ENCODE measurements at places on chromosomes 7 and 10. TPM values are rescaled to one million over a fixed set of nuclear protein-coding genes. Genes with fewer than 3 reads are reported as not detected.

SLC13A1 gene
- total RNA-seq = not detected

RET gene
- not detected for total RNA-seq

NRAP gene
- not detected for total RNA-seq

IRF5 gene
- 7.8 TPM for total RNA-seq

ZNF503 gene
- total RNA-seq = 0.07 TPM

ARHGEF35 gene
- 4.0 TPM for total RNA-seq

TMEM209 gene
- total RNA-seq = 52.1 TPM

TSPAN13 gene
- 0.66 TPM for total RNA-seq

OPN1SW gene
- total RNA-seq = not detected

HTR5A gene
- total RNA-seq = not detected

CXCL12 gene
- total RNA-seq = not detected

ACSM6 gene
- total RNA-seq = not detected

PRKCQ gene
- 44.1 TPM for total RNA-seq

ERV3-1 gene
- total RNA-seq = 7.1 TPM

GAD2 gene
- not detected for total RNA-seq

NXPH1 gene
- not detected for total RNA-seq

INSIG1 gene
- total RNA-seq = 27.3 TPM

TYSND1 gene
- 16.3 TPM for total RNA-seq

KLHL7 gene
- total RNA-seq = 20.9 TPM

SUN3 gene
- not detected for total RNA-seq

Data from CD8-positive, alpha-beta memory T cell (primary cell).